Cortex of kidney (tissue), 1 donor: ENCODE measurements at places on chromosomes 4 and X.

GRCh38 chr4:37767546-37767945 is 58.9 kb upstream of the PGM2 start:
- no peak for DNase-seq

DNA sequence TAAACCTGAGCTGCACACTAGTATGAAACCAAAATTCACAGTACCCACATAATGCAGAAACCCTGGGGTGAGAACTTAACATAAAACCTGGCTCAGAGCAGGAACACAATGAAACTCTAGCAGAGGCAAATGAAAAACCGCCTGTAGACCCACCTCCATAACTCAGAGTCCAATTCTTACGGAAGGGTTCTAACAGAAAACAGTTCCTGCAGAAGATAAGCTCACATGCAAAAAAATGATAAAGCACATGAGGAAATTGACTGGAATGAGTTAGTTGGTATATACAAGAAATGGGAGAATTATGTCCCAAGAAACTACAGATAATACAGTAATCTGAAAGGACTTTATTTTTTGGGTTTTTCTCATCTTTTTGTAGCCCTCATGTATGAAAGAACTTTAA is 14.7 kb downstream of the RTL9 start:
- no peak for DNase-seq

GRCh38 chr4:76821641-76822040 is 76.3 kb downstream of the SOWAHB start:
- no peak for DNase-seq

GRCh38 chr4:3874525-3875110 is 108.4 kb downstream of the ADRA2C start:
- DNase-seq = no peak

- DNase-seq = no peak
Observed at GRCh38 chr4:167290678-167291077, 56.4 kb upstream of the SPOCK3 start.

GRCh38 chrX:9856588-9856987 is 70.4 kb downstream of the SHROOM2 start:
- DNase-seq = no peak

- no peak for DNase-seq
Observed at GRCh38 chrX:12824944-12825343, 33.7 kb downstream of the PRPS2 start.

DNA sequence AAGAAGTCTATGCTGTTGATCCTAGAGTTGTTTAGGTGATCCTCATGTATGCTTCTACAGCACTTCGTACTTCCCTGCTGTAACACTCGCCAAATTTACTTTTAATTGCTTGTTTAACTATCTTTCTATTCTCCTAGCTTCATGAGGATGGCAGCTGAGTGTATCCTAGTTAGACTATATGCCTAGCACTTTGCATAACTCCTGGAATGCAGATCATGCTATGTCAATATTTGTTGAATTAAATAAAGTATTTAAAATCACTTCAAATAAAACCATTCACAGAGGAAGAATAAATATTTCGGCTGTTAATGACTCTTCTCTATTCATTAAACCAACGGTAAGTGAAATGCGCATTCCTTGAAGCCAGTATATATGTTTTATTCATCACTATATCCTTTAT is 55.1 kb downstream of the F9 start:
- DNase-seq = no peak

- DNase-seq = peak; percentile 49
Observed at GRCh38 chr4:1712216-1713002, at the start of gene SLBP. Gene SLBP, minus strand, starts transcription at chr4:1712319. Its CDS starts 131 bp downstream, at chr4:1712188.

- no peak for DNase-seq
Observed at GRCh38 chr4:64911846-64912245, 502.6 kb upstream of the TECRL start.

GRCh38 chr4:185357733-185358440 is 37.8 kb downstream of the LRP2BP start:
- DNase-seq = no peak

DNA sequence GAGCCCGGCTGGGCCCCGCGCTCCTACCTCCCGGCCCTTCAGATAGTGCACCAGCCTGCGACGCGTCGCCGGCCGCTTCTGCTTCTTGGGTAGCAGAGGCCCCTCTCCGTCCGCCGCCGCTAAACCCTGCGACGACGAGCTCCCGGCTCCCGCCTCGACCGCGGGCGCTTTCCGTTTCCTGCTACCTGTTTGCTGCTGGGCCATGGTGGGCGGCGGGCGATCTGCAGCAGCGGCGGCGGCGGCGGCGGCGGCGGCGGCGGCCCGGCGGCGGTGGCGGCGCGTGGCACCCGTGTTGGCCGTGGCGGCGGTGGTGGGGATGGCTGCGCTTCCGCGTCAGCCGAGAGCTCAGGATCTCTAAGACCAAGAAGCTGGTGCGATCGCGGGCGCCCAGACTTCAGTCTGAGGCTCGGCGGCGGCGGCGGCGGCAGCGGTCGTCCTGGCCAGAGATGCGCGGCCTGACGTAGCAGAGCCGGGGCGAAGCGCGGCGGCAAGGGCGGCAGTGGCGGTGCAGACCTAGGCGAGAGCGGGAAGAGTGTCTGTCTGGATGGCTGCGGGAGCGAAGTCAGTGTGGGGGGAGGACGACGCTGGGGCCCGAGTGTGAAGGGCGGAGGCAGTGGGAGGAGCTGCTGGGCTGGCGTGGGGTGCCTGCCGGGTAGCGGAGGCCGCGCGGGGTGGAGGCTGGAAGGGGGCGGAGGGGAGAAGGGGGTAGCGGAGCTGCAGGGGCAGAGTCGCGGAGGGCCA is at the start of gene DCAF12L2:
Gene DCAF12L2, minus strand, starts transcription at position 569 of the 741 bp plus-strand sequence. Its CDS starts 365 bp downstream, at position 204.
- no peak for DNase-seq
